ENCODE measurements at places on chromosomes 16 and 17.

GRCh38 chr16:21036471-21036870 lies 114.2 kb downstream of the DNAH3 start:
- ATAC-seq = no peak

GRCh38 chr16:50836121-50836621 lies 94.3 kb downstream of the CYLD start:
- ATAC-seq = no peak

- peak; percentile 22 for ATAC-seq
These were observed 67.8 kb downstream of the RPH3AL start for GRCh38 chr17:284676-285355.

- ATAC-seq = no peak
These were observed 13.3 kb upstream of the SDK2 start for GRCh38 chr17:73657473-73658116.

- no peak for ATAC-seq
These were observed 47.4 kb downstream of the PECAM1 start for GRCh38 chr17:64343071-64343774.

DNA sequence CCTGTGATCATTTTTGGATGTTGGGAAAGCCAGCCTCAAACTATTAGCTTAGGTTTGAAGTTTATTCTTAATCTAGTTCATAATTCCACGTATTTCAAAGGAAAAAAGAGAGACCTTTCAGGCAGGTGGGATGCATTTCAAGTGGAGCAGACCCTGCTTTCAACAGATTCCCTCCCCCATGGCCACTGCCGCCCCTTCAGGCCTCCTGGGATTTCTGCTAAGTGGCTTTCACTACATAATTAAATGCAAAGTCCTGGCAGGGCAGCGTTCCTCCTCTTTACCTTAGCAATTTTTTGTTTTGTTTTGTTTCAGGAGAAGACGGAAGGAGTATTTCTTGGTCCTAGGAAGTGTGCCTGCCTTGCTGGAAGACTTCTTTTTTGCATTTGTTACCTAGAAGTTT lies 36.6 kb downstream of the MAF start:
- no peak for ATAC-seq

GRCh38 chr17:8155996-8156245 lies 3.7 kb upstream of the PER1 start:
- ATAC-seq = peak; percentile 1

GRCh38 chr17:14910916-14911315 lies 354.2 kb downstream of the PMP22 start:
- no peak for ATAC-seq

DNA sequence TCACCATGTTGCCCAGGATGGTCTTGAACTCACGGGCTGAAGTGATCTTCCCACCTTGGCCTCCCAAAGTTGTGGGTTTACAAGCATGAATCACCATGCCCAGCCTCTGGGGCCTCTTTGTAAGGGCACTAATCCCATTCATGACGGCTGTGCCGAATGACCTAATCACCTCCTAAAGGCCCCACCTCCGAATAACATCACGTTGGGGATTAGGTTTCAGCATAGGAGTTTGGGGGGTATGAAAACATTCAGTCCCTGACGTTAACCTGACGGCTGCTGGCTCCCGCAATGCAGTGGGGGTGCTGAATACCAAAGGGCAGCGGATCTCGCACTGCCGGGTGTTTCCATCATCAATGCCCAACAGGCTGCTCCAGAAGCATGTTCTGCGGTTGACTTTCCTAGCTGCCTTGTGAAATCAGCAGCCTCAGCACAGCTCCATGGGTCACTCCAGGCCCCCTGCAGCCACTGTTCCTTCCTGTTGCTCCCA lies 120.8 kb upstream of the SEC14L1 start:
- no peak for ATAC-seq

All from stimulated activated memory B cell treated with anti-CD40 and anti-IgM and Interleukin-4, amounts not matched to agents 10 μg/mL and 1 μg/mL and 100 μg/mL, for 72 hours (primary cell).